ENCODE measurements at places on chromosomes 4 and X. TPM values are rescaled to one million over a fixed set of nuclear protein-coding genes. Genes with fewer than 3 reads are reported as not detected.

Gene SH2D1A
- total RNA-seq: not detected

Gene CWH43
- not detected for total RNA-seq

DNA sequence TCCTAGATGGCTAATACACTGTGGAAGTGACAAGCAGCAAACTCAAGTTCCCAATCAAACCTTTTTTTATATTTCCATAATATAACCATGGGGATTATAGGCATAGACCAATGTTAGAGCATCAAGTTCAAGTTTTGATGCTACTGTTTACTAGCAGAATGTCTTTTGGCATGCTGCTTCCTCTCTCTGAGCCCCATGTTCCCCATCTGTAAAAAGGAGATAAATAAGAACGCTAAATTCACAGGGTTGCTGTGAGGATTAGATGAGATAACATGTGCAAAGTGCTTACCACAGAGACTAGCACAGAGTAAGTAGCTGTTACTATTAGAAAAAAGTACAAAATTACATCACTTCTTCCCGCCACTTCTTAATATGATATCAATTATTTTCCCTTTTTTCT, 18.0 kb downstream of the MBNL3 start:
- no peak for DNase-seq

Gene CT45A2
- total RNA-seq: not detected

Gene RXFP1
- total RNA-seq: not detected

GRCh38 chrX:9855561-9856283, 69.5 kb downstream of the SHROOM2 start:
- DNase-seq: no peak

GRCh38 chrX:111006116-111006515, 89.9 kb upstream of the PAK3 start:
- DNase-seq: no peak

Gene HMX1
- not detected for total RNA-seq

Gene SOWAHB
- total RNA-seq: under 0.01 TPM

Gene UNC5C
- 0.23 TPM for total RNA-seq

DNA sequence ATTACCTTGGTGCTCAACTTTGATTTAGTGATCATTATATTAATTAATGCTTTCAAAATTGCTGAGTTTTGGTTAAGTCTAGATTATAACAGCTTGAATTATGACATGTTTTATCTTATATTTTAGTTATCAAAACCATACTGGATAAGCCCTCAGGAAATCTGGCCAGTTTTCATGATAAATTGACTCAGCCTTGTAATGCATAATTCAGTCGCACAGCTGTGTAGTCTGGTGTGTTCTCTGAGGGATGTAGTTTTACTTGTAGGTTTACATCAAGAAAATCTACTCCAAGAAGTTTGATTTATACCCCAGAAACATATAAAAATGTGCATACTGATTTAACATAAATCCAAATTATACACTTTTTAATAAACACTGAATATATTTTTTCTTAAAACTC, 477.5 kb downstream of the SPRY1 start:
- no peak for DNase-seq

DNA sequence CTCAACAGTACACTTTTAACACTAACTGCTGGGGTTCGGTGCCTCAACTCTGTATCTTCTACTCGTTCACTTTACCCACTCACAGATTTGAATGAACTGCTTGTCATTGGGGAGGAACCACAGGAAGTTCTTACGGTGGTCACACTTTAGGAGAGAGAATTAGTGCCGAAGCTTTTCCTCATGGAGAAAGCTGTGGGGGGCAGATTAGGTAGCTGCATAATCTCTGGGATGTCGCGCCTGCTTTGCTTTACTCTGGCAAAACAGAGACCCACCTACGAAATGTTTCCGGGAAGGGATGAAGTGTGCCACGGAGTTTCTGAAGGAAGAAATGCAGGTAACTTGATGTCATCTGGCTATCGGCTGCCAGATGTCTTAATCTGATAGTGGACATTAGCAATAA, 949.7 kb upstream of the TENM3 start:
- no peak for DNase-seq

GRCh38 chr4:116438981-116439729, 646.2 kb downstream of the TRAM1L1 start:
- DNase-seq: no peak

Gene F8
- total RNA-seq: 12.4 TPM

Gene SAGE1
- total RNA-seq: not detected

GRCh38 chr4:140641105-140641555, 72.4 kb upstream of the UCP1 start:
- no peak for DNase-seq

DNA sequence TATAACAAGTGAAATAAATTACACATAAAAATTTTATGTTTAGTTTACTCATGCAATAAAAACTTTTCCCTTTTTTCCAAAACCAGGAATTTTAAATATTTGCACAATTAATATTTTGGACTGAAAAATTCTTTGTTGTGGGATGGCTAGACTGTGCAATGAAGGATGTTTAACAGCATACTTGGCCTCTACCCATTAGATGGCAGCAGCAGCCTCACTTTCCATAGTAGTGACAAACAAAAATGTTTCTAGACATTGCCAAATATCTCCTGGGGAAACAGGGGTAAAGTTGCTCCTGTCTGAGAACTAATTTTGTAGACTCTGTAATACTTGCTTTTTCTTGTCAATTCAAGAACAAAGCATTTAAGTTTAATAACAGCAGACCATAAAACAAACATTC, 49.8 kb downstream of the SCLT1 start:
- peak; percentile 15 for DNase-seq

- DNase-seq: no peak
Observed at GRCh38 chr4:139904406-139904805, 238.8 kb downstream of the MGST2 start.

GRCh38 chrX:38232079-38232686, 11.5 kb upstream of the SRPX start:
- DNase-seq: no peak

Gene KIF4A
- total RNA-seq: 29.6 TPM

Gene SCLT1
- 12.6 TPM for total RNA-seq

DNA sequence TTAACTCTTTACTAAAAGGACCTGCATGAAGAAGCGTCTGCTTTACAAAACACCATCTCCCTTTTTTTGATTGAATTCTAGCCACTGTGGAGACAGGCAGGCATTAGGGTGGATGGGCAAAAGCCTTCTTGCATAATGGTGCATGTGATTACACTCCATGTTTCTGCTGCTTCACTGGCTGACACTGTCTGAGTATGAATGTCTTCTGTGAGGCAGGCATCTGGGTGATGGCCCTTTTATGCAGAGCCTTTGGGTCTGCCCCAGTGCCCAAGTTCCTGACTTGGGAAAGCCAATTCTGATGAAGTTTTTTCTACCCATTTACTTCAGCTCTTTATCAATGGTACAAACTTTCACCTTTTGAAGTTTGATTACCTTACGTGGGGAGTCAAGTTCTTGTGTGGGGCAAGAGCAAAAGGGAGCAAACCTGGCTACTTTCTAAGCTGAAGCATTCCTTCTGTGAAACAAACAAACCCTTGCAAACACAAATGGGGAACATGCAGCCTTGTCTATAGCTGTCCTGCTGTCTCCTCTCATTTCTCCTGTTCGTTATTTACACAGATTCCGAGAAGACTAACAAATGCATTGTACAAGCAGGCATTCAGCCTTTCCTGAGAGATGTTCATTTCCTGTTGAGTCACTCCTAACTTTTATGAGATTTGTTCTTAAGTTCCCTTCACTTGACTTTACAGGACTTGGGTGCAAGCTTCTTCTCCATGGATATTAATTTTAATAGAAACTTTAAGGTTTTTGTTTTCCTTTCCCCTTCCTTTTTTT, 301.9 kb downstream of the TLL1 start:
- DNase-seq: peak; percentile 60

Gene CCDC149
- total RNA-seq: 13.3 TPM

- no peak for DNase-seq
Observed at GRCh38 chrX:31440546-31440945, 368.7 kb upstream of the FTHL17 start.

Gene PAGE5
- total RNA-seq: not detected

Gene COQ2
- total RNA-seq: 16.5 TPM

Data from dermis blood vessel endothelial cell (primary cell).